Breast epithelium (tissue), 4 donors: ENCODE measurements at places on chromosomes 7 and 10. TPM values are rescaled to one million over a fixed set of nuclear protein-coding genes. Genes with fewer than 3 reads are reported as not detected.

DNA sequence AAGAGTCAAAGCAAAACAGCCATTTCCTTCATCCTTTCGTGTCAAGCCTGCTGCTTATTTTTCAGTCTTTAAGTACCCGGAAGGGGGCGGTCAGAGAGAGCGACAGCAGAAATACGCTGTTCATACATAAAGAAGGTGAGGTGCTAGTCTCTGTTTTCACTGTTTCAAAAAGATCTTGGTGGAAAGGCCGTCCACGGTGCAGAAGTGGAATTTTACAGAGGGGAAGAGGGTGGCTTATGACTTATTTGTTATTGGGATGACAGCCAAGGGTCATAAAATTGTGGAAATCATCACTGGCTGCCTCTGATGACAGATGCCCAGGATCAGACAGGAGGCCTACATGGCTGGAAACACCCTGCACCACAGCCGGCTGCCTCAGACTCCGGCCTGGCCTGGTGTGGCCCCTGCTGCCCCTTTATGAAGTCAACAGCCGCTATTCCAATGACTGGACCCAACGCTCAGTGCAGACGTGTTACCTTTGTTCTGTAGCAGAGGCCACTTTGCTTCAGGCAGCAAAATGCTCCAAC is 57.0 kb downstream of the HIPK2 start:
- no peak for DNase-seq

MYO1G gene
- total RNA-seq: 2.2 TPM

DNA sequence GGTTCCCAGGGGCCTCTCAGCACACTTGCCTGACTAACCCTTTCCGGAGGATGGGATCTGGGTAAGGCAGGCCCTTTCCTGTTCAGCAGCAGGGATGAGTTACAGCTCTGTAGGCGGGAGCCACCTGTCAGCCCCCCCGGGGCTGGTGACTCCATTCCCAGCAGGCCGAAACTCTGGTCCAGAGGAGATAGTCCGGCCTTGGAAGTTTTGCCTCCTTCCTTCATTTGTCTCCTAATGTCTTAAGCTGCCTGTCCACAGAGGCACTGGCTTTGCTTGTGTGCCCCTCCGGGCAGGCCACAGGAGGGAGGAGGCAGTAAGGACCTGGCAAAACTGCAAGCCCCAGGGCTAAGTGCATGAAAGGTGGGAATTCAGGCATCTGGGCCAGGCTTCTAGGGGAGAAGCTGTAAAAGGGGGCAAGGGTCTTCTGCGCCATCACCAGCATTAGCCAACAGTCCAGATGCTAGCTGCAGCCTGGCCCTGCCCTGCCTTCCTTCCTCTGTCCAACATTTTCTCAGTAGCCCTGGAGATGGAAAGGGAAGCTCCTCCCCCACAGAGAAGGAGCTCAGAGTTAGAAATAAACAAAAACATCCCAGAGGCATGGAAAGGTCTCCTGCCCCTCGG is 1.2 kb downstream of the ADIRF start:
- no peak for DNase-seq

DNA sequence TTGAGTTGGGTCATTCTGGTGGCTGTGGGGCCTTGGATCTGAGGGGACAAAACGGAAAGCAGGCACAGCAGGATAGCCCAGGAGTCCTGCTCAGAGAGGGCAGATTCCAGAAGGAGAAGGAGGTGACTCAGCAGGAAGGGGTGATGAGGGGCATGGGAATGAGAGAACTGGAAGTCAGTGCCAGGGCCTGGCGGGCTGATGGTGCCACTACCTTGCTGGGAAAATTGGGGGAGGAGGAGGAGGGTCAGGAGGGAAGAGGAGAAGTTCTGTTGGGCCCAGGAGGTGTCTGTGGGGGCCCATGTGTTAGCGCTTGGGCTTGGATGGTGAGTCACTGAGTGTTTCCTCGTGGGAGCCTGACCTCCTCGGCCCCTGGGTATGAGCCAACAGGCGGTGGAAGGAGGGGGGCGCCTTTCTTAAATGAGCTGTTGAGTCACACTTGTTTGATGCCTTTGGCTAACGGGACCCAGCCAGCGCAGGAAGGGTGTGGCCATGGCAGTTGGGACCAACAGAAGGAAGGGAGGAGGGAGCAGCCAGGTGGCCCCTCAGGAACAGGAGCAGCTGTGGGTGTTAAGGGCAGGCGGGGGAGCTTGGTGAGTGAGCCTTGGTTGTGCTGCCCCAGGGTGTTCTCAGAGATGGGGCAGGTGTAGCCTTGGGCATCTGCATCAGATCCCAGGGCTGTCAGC is 130.0 kb upstream of the BTBD16 start:
- peak; percentile 51 for DNase-seq

TEX36 gene
- total RNA-seq: not detected

TRPV5 gene
- total RNA-seq: 1.3 TPM

- DNase-seq: no peak
Measured at GRCh38 chr7:157645539-157645938, 308.7 kb downstream of the DNAJB6 start.

MYL10 gene
- not detected for total RNA-seq

ITPRID1 gene
- total RNA-seq: 1.6 TPM

GRCh38 chr7:17659126-17659525 is 281.2 kb downstream of the SNX13 start:
- DNase-seq: no peak

MIOS gene
- 56.7 TPM for total RNA-seq

DNA sequence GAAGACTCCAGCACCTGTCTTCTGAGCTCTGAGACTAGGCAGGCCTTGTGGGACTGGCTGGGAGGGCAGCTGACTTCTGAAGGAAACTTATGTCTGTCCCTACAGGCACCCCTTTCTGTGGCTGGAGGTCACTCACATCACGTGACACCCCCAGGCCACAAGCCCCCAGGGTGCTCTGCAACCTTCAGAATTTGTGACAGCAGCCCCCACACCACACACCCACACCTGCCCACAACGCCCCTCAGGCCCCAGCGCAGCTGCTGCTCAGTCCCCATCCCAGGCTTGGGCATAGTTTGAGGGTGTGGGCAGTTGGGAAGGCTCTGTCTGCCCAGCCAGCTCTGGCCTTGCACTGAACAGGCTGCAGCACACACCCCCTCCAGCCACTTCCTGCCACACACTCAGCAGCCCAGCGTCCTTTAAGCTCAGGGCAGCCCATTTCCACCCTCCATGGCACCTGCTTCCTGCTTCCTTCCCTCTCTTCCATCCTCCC is 80.0 kb upstream of the UNC5B start:
- no peak for DNase-seq

NYAP1 gene
- 0.66 TPM for total RNA-seq

PIK3AP1 gene
- 26.9 TPM for total RNA-seq

DNA sequence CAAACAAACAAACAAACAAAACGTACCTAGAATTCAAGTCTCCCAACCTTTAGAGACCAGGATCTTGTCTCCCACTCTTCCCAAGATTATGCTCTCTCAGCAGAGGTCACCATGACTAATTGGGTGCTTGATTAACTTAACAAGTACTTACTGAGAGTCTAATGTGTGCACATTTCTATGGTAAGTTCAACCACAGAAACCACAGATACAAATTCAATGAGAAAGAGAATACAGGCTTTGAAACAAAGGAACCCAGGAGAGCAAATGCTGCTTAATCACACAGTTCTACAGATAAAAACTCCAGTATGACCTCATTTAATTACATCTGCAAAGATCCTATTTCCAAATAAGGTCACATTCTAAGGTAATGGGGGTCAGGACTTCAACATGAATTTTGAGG is 142.8 kb downstream of the DNAJC1 start:
- no peak for DNase-seq

KIAA1217 gene
- 154 TPM for total RNA-seq

ACBD7 gene
- 1.0 TPM for total RNA-seq

- DNase-seq: no peak
Measured at GRCh38 chr7:51321961-51322515, 5.4 kb upstream of the COBL start.

GBX1 gene
- total RNA-seq: not detected

DNA sequence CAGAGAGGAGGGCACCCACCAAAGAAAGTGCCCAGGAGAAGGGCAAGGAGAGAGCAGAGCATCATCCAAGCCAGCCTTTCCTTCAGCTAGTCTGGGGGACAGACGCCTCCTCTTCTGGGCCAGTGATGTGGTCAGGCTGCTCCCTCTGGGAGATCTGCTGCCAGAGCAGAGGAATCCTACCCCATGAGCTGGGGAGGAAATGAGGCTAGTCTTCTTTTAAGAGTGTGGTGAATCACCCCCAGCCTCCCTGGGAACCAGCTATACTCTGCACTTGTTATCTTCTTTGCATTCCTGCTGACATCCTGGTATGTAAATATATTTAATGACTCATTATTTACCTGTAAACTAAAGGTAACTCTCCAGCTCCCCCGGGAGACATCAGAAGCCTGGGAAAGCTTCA is 41.6 kb upstream of the EPHB6 start:
- DNase-seq: no peak

- no peak for DNase-seq
Measured at GRCh38 chr7:130777426-130777825, 43.4 kb upstream of the KLF14 start.

DNA sequence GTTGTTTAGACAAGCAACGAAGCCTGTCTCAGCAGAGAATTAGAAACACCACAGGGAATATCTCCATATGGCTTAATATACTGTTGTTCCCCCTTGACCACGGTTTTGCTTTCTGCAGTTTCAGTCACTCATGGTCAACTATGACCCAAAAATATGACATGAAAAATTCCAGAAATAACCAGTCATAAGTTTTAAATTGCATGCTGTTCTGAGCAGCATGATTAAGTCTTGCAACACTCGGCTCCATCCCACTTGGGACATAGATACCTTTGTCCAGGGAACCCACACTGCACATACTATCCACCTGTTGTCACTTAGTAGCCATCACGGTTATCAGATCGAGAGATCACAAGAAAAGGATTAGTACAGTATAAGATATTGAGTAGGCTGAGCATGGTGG is 60.7 kb upstream of the FOXK1 start:
- no peak for DNase-seq

IKZF1 gene
- 21.4 TPM for total RNA-seq
